ENCODE measurements at places on chromosomes 13 and 19.

DNA sequence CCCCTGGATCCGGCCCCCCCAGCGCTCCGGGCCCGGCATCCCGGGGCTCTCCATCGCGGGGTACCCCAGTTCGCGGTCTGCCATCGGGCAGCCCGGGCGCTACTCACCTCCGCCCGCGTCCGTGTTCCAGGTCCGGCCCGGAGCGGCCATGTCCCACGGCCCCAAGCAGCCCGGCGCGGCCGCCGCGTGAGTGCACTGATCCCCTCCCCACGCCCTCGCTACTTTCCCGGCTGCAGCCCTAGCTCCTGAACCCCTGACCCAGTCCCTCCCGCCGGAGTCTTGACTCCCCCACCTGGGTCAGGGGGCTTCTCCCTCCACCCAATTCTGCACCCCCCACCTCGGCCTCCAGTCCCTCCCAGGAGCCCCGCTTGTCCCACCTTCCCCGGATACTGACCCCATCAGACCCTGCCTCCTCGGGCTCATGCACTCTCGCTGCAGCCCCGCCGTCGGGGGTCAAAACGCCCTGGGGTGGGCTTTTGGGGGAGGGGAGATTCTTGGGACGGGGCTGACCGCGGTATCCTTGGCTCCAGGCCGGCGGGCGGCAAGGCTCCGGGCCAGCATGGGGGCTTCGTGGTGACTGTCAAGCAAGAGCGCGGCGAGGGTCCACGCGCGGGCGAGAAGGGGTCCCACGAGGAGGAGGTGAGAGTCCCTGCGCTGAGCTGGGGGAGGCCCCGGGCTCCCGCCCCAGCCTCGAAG, 566 bp downstream of the HMG20B start:
- no peak for DNase-seq

- DNase-seq = peak; percentile 51
Measured at GRCh38 chr13:75326173-75327134, 155.5 kb downstream of the TBC1D4 start.

GRCh38 chr13:47306991-47307390, 410.1 kb upstream of the HTR2A start:
- DNase-seq = no peak

- DNase-seq = no peak
Measured at GRCh38 chr19:9823816-9824215, 3.9 kb upstream of the UBL5 start.

GRCh38 chr13:49641801-49642291, 13.5 kb downstream of the ARL11 start:
- no peak for DNase-seq

DNA sequence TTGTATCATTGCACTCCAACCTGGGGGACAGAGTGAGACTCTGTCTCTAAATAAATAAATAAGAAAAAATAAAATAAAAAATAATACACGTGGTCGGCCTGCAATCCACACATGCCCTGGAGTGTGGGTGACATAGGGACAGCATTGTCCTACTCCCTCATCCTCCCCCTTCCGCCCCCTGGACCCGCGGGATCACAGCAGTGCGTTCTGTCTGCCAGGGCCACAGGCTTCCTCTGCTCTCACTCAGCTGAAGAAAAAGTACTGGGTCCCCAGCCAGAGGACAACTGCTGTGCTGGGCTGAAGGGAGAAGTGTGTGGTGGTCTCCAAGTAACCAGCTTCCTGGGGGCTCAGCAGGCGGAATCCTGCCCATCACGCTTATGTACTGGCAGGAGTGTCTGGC, 6.3 kb downstream of the BCAT2 start:
- no peak for DNase-seq

DNA sequence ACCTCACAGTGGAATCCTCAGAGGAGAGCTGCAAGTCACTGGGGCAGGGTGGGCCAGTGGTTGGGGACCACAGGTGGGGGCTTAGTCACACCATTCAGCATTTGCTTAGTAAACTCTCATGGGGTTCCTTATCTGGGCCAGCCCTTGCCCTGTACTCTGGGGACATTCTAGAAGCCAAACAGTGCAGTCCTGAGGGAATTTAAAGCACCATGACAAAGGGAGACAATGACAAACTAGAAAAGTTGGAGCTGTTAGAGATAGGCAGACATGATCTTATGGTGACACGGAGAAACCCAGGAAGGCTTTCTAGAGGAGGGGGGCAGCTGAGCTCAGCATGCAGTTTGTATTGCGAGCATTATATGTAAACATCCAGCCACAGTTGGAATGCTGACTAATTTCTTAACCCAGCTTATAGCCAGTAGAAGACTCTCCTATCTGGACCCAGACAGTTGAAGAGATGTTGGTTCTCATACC, 87.6 kb downstream of the ZNF429 start:
- DNase-seq = no peak

DNA sequence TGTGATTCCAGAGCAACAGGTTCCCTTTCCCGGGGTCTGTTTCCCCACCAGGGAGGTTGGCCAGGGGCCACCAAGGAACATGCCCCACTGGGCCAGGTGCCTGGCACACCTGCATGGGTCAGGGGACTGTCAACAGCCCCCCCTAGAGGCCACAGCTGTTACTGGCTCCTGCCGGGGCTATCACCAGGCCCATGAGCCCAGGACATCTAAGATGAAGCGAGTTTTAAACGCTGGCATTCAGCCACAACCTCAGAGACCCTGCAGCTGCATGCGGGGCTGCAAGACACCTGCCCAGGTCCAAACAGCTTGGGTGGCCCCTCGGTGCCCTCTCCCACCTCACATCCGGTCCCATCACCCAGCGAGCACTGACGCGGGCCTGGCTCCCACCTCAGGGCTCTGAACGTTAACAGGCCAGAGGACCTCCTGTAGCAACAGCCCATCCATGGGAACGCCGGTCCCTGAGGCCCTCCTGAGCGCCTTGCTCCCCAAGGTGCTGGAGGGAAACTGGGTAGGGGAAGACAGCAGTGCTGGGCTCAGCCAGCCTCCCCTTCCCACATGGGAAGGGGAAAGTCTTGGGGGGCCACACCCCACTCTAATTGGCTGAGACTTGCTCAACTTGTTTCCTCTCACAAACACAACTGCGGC, 12.0 kb downstream of the KHSRP start:
- DNase-seq = no peak

DNA sequence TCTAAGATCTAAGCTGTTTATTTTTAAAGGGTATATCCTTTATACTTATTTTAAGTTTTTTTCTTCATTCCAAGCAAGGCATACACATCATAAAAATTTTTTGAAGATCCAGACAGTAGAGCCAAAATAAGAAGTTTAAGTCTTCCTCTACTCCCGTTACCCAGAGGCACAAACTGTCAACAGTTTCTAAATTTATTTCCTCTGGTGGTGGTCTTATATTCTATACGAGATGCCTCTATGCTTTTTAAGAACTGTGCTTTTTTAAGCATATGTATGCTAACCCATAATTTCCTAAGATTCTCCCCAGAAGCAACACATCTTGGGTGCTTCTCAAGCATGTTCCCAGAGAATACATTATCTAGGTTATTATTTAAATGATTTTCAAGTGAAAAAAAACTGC, 383.6 kb downstream of the COG6 start:
- no peak for DNase-seq

- no peak for DNase-seq
Measured at GRCh38 chr19:855566-856120, 3.5 kb downstream of the ELANE start.

- DNase-seq = no peak
Measured at GRCh38 chr19:29537601-29538000, 11.8 kb downstream of the VSTM2B start.

DNA sequence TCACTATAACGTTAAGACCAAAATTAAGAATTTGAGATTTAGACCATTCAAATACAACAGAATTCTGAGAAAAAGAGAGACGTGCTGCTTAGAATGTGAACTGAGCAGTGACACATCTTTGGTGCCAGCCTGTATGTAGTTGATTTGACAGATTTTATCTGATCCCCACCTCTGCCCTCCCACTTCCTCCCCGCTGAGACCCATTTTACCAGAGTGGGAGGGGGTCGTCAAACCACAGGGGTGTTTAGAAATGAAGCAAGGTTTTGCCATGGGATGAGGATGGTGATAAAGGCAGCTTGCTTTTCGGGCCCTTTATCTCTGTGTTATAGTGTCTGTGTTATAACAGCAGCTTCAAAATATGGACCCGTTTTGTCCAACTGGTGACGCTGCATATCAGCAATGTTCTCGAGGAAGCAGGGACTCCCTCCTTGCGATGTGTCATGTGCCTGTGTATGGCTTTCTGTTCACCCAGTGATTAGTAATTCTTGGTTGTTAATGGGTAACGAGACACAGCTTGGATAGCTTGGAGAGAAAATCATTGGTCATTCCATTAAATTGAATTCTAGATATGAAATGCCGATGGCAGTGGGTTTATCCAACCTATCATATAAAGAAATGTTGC, 125.0 kb downstream of the HS6ST3 start:
- no peak for DNase-seq

- no peak for DNase-seq
Measured at GRCh38 chr13:42380420-42381164, 108.6 kb downstream of the AKAP11 start.

DNA sequence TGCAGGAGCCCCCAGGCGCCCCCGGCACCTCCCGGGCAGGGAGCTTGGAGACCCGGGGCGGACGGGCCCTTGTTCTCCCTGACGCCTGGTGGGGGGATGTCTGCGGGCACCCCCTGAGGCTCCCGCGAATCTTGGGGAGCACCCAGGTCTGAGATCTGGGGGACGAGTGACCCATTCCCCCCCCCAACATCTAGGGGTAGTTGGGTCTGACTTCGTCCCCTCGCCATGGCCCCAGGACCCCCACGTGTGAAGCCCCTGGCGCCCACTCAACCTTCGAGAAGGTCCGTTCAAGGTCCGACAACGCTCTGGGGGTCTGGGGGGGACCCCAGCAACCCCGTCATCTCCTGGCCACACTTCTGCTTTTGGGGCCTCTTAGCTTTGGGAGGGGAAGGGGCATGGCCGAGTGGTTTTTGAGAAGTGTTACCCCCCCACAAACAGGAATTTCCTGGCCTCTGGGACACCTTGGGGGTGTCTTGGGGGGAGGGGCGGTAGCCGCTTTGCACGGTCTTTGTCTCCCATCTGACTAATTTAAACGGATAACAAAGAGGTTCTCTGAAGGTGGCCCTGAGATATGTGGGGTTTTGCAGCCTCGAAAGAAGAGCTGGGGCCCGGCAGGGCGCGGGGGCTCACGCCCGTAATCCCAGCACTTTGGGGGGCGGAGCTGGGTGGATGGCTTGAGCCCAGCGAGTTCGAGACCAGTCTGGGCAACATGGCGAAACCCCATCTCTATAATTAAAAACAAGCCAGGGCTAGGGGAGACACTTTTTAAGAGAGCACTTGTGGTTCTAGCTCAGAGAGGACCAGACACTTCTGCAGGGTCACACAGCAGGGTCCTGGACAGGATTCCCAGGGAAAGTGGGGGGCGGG, 608 bp downstream of the CNN2 start:
- DNase-seq = no peak

DNA sequence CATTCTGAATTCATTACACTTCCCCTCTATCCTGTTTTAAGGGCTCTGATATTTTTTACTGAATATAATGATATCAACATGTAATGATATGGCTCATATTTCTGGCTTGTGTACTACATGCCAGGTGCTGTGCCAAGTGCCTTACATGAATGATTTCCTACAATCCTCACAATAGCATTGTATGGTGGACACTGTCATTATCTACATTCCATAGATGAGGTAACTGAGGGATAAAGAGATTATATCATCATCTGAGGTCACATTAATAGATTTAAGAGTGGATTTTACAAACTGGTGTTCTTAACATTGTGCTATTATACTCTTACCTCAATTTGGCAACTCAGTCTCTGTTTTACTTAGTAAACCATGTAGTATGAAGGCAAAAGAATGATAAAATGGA, 502.0 kb downstream of the LIG4 start:
- DNase-seq = no peak

DNA sequence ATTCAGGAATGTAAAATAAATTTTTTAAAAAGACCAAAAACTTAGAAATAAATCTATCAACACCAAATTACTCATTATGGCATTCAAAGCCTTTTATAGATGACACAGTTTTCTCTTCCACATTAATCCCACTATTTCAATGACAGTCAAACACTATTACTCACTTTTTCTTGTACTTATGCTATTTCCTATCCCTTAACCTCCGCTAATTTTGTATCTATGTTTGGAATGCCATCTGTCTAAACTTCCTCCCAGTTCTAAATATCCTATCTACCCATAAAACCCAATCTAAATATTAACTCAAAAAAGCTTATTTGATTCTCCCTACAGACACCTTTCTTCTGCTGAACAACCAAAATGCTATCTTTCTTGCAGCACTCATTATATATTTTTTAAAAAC, 203.5 kb downstream of the ENOX1 start:
- DNase-seq = no peak

DNA sequence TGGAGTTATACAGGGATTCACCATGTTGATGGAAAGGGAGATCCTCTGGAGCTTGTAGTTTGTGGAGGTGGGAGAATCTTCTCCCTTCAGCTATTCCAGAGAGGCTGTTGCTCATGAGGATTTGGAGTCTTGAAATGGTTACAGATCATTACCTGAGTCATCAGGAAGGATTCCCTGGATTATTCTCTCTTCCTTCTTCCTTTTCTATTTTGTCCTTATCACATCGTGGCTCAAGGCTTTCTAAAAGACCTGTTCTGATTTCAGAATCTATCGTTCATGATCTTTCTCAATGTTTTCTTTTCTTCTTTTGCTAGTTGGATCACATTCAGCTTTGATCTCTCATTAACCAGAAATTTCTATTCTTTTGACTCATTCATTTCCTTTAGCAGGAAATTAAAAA, 196.0 kb downstream of the KLF5 start:
- DNase-seq = no peak

- no peak for DNase-seq
Measured at GRCh38 chr13:24985107-24985506, 110.8 kb upstream of the PABPC3 start.

DNA sequence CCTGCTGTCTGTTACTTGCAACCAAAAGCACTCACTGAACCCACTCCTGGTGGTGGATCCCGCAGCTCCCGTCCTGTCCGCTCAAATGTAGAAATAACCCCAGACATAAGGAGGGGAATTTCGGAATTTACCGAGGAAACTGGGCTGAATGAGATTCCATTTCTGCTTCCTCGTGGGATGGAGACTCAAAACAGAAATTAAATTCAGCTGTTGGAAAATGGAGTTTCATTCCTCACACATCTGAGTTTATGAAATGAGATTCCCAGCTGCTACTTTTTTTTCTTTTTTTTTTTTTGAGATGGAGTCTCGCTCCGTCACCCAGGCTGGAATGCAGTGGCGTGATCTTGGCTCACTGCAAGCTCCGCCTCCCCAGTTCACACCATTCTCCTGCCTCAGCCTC, 44.3 kb downstream of the COLGALT1 start:
- no peak for DNase-seq

GRCh38 chr13:95247852-95248251, 53.4 kb downstream of the ABCC4 start:
- DNase-seq = no peak

- DNase-seq = no peak
Measured at GRCh38 chr13:63107179-63107943, 1691.7 kb upstream of the PCDH20 start.

- DNase-seq = peak; percentile 33
Measured at GRCh38 chr13:101258071-101258470, 158.2 kb downstream of the NALCN start.

- no peak for DNase-seq
Measured at GRCh38 chr13:29532116-29532515, 63.4 kb downstream of the SLC7A1 start.

- no peak for DNase-seq
Measured at GRCh38 chr13:113732176-113732960, 26.7 kb upstream of the TMEM255B start.

GRCh38 chr19:12938779-12939601, 581 bp downstream of the CALR start:
- DNase-seq = no peak

Measured in stimulated activated CD8-positive, alpha-beta memory T cell treated with anti-CD3 and anti-CD28 coated beads, Interleukin-7, amount 100 ng/mL, for 48 hours (primary cell).